ENCODE measurements at places on chromosomes 2 and 18.

DNA sequence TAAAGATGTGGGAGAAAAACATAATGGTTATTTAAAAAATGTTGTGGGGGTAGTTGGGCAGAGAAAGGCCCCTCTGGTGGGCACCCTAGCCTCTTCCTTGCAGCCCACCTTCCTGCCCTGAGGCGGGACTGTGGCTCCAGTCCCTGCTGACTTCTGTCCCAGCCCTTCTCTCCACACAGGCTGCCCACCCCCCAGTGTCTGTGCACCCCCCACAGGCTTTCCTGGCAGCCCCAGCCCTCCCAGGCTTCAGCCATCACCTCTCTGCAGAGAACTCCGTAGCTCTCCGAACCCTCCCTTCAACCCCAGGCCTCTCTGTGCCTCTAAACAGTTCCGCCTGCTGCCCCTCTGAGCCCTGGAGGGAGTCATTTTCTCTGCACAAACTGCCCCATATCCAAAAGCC, 75.4 kb downstream of the DYSF start:
- DNase-seq: no peak

GRCh38 chr2:199606193-199606780, 148.5 kb upstream of the SATB2 start:
- DNase-seq: no peak

- no peak for DNase-seq
Measured at GRCh38 chr2:69243652-69244051, 143.4 kb downstream of the GFPT1 start.

GRCh38 chr2:23487735-23488492, 102.9 kb downstream of the KLHL29 start:
- DNase-seq: no peak

- no peak for DNase-seq
Measured at GRCh38 chr2:9983401-9984216, 32.1 kb downstream of the GRHL1 start.

DNA sequence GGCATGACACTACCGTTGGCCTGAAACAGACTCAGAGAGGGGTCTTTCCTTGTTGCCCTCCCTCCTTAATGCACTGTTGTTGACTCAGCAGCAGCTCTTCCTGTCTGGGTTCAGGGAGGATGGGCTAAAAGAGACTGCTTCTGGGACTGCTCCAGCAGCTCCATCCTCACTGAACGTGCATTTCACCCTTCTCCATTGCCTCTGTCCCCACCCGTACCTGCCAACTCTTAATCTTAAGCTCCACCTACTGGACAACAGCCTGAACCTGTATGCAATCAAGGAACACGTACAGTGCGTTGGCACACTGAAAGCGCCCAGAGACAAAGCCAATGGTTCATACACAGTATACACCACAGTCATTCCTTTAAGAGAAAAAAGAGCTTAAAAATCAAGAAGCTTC, 230.8 kb upstream of the RAB6C start:
- DNase-seq: no peak

DNA sequence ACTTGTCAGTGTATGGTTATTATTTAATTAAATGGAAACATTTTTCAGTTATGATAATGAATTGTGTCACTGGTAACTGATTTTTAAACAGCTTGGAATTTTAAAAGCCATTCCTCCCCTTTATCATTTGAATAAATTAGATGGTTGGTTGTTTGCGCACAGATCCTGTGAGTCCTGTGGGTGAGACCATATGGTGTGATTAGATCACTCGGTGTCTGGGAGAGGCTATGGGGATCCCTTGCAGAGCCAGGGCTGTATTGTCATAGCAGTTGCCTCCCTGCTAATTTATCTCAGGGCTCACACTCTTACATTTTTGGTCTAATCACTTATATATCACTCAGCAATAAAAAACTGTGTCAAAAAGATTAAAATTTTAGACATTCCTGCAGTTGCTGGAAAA, 133.5 kb downstream of the ASXL3 start:
- DNase-seq: no peak

DNA sequence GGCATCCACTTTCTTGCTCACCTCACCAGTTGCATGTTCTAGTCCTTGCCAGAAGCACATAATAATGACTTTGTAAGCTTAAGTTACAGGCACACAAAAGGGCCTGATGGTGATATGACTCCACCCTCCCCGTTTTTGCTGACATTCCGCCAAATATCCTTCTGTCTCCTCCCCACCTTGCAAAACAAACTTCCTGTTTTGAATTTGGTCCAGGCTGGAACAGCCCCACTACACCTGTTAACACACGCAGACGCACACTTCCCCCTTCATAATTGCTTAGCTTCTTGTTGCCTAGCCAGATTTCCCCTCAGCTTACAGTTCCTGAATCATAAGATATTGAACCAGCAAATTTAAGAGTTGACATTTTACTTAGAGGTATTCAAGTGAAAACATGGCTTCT, at the start of gene MGAT5:
Gene MGAT5 (plus strand): TSS at position 269 of the 400 bp plus-strand sequence. CDS start 332 bp downstream, outside the sequence.
- no peak for DNase-seq

Data from stimulated activated CD4-positive, alpha-beta T cell treated with anti-CD3 and anti-CD28 coated beads, Interleukin-12 subunit alpha, Interleukin-12 subunit beta, amount 100 ng/mL, for 48 hours (primary cell).